ENCODE measurements at places on chromosomes 1 and 21. TPM values are rescaled to one million over a fixed set of nuclear protein-coding genes. Genes with fewer than 3 reads are reported as not detected.
A peak's percentile ranks its signal among the peaks of the same experiment; 100 is the strongest.

DNA sequence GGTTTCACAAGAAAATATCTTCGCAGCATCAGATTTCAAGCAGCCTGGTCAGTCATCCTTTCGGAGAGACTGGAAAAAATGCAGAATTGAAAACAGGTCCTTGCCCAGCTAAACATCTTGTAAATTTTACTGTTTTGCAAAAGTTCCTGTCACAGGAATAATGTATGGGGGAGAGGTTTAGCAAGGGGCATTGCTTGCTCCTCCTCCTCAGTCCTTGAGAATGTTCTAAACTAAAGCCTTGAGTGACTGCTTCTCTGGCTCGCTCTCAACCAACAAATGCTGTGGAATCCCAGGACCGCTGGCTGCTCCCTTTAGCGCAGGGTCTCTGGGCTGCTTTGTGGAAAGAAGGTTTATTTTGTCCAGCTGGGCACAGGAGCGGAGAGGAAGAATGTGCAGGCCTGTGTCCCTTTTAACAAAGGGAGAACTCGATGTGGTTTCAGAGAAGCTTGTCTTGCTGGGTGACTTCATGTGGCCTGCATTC is 33.6 kb upstream of the FHAD1 start:
- DNase-seq = peak; percentile 55

Gene SLC44A5
- polyA plus RNA-seq = 9.8 TPM

- no peak for DNase-seq
Observed at GRCh38 chr1:26557008-26557407, 27.4 kb downstream of the RPS6KA1 start.

DNA sequence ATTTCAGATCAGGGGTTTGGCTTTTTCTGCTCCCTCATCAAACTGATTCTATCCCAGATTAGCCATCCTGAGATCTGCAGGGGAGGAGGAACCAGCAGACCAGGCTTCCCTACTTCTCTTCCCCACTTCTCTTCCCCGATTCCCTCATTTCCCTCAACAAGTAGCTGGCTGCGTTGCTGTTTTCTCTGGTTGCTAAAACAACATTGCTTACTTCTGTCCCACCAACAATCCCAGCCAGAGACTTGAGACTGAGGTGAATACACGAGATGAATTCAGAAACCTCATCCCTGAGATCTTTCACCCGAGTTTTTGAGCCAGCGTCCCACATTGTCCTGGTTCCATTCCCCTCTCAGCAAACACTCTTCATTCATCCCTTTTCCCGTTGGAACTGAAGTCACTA is 22.4 kb downstream of the DYRK3 start:
- no peak for DNase-seq

GRCh38 chr1:54546651-54547401 is 1.2 kb upstream of the ACOT11 start:
- DNase-seq = no peak

- no peak for DNase-seq
Observed at GRCh38 chr1:91948097-91948496, 1.1 kb upstream of the BRDT start.

Gene H6PD
- 45.8 TPM for polyA plus RNA-seq

- DNase-seq = no peak
Observed at GRCh38 chr1:113930499-113931161, 1.5 kb downstream of the HIPK1 start.

Gene CRNN
- not detected for polyA plus RNA-seq

DNA sequence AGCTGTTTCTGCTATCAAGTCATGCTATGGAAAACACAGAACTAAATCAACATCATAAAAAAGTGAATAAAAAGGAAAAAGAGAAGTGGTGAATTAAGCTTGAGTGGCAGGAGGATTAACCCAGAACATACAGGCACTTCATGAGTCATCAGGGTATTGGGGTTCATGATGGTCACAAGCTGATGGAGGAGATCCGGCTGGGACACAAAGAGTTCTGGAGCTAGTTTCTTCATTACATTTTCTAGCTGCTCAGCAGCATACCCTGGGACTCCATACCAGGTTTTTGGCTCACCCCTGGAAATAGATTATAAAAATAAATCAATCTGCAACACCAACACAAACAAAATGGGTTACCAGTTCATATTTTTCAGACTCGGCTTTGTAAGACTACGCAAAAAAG is 42.5 kb upstream of the SYT2 start:
- DNase-seq = peak; percentile 50

DNA sequence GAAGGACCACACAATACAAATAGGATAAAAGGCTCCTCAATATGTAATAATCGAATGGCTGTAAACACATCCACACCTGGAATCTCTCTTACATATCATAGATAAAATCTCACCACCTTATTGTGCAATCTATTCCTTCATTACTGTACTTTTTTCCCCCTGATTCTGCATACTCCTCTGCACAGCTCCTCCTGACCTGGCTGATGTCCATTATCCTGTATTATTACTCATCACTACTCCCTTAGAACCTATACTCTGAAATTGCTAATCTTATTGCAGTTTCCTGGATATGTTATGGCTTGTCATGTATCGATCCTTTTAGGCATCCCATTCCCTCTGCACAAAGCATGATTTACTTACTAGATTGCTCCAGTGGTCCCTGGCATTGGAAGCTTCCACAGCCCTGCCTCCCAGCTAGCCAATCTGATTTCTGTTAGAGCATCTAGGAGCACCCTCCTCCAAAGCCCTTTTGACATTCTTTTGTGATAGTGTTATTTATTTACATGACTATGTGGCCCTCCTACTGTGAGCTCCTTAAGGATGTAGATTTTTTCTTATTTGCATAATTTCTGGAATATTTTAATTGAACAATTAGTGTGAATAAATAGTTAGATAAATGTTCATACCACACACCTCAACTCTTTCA is 24.2 kb upstream of the PHGDH start:
- DNase-seq = no peak

- DNase-seq = no peak
Observed at GRCh38 chr1:165695031-165695430, 3.3 kb downstream of the ALDH9A1 start.

Gene RNF186
- polyA plus RNA-seq = 0.56 TPM

Gene RNF11
- polyA plus RNA-seq = 120 TPM

Gene CD244
- 0.44 TPM for polyA plus RNA-seq

Gene CLCA4
- not detected for polyA plus RNA-seq

Gene TRIM63
- 0.87 TPM for polyA plus RNA-seq

Gene NOC2L
- 66.6 TPM for polyA plus RNA-seq

- no peak for DNase-seq
Observed at GRCh38 chr1:25430967-25431881, 527 bp downstream of the MACO1 start.

DNA sequence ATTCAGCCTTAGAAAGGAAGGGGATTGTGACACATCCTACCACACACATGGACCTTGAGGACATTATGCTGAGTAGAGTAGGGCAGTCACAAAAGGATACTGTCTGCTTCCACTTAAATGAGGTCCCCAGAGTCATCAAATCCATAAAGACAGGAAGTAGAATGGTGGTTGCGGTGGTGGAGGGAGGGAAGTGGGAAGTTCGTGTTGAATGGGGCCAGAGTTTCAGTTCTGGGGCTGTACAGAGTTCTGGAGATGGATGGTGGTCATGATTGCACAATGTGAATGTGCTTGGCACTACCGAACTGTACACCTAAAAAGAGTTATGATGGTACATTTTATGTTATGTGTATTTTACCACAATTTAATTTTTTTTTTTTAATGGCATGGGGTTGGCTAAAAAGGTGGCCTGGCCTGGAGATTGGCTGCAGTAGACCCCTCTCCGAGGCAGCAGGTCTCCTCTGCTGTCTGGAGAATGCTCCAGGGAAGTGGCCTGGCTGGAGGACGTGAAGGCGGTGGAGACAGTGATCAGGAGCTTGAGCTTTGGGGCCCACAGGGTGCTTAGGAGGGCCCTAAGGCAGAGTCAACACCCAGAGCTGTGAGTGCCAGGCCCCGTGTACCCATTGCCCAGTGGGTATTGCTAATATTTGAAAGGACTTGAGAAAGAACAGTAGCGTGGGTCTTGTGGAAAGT is 30.4 kb downstream of the IFNGR2 start:
- DNase-seq = no peak

DNA sequence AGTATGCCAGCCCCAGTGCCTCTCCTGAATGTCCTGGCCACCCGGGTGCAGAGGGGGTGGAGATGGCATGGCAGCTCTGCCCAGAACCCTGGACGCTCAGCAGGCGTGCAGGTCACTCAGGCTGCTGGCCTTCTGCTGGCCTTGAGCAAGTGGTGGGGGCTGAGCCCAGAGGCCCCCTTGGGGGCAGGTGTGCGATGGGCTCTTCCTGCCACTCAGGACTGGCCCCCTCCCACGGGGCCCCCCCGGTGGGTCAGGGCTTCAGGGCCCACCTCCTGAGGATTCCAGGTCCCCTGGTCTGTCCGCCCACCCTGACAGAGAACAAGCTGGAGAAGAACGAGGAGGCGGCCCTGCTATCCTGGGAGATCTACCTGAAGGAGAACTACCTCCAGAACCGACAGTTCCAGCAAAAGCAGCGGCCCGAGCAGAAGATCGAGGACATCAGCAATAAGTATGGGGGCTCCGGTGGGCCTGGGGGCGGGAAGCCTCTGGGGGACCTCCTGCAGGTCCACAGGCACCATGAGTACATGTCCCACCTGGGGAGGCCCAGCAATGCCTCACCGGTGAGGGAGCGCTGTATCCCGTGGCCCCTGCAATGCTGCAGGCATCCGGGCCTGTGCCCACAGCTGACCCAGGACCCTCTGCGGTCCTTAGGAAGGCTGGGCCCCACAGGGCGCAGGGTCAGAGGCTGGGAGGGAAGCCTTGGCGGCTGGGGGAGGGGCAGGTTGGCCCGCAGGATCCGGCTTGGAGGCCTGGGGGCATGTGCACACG is 37.0 kb upstream of the LRRC3 start:
- no peak for DNase-seq

Gene UROD
- polyA plus RNA-seq = 110 TPM

DNA sequence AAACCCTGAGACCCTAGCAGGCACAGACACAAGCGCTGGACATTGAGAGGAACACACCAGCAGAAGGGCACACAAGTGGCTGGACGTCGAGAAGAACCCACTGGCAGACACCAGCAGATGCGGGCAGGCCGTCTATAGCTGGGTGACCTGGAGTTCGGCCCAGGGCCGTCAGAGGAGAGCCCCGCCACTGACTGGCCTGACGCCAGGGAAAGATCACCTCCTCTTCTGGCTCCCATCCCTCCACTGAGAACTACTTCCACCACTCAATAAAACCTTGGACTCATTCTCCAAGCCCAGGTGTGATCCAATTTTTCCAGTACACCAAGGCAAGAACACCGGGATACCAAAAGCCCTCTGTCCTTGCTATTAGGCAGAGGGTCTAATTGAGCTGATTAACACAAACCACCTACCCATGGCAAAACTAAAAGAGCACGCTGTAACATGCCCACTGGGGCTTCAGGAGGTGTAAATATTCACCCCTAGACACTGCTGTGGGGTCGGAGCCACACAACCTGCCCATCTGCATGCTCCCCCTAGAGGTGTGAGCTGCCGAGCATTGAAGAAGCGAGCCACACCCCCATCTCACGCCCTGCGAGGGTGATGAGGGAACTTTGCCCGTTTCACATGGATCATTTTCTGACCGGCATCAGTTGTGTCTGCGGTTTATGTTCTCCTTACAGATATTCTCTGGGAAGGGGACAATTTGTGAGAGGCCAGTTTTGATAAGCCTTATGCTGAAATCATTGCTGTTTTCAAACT is 104.8 kb downstream of the HLX start:
- no peak for DNase-seq

GRCh38 chr1:201475915-201476669 is 7.1 kb upstream of the PHLDA3 start:
- DNase-seq = no peak

DNA sequence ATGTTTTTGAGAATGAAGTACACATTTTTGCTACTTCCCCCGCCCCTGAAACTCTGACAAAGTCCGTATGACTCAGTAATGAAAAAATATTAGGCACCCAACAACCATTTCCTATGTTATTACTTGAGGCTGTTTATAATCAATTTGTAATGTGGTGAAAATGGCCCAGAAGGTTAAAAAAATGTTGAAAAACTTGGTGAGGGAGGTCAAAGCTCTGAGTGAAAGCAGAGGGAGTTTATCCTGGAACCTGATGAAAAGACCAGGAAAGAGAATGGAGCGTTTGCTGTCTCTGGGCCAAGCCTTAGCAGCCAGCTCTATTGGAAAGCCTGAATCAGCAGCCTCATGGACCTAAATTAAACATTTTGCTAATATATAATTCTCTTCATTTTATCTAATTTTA is 367.7 kb upstream of the NEGR1 start:
- no peak for DNase-seq

Gene UTP11
- polyA plus RNA-seq = 43.1 TPM

GRCh38 chr21:17611414-17612022 is 1.2 kb downstream of the BTG3 start:
- peak; percentile 81 for DNase-seq

GRCh38 chr1:173433751-173434326 is 43.3 kb upstream of the PRDX6 start:
- DNase-seq = no peak

- no peak for DNase-seq
Observed at GRCh38 chr21:33975548-33976081, 60.0 kb upstream of the ATP5PO start.

DNA sequence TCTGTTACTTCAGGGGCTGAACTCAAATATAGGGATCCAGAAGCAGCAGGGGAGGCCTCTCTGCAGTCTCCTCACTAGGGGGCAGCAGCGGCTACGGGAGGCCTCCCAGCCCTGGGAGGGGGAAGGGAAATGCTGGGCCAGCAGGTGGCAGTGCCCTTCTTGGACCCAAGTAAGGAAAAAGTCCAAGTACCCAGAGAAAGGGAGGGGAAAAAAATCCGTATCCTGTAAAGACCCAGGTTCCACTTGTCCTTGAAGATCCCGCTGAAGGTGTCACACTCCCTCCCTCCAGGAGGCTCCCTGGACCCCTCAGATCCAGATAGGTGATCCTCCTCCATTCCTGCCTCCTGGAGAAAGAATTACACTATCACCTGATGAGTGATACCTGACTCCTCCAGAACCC is 14.1 kb upstream of the NUAK2 start:
- DNase-seq = no peak

DNA sequence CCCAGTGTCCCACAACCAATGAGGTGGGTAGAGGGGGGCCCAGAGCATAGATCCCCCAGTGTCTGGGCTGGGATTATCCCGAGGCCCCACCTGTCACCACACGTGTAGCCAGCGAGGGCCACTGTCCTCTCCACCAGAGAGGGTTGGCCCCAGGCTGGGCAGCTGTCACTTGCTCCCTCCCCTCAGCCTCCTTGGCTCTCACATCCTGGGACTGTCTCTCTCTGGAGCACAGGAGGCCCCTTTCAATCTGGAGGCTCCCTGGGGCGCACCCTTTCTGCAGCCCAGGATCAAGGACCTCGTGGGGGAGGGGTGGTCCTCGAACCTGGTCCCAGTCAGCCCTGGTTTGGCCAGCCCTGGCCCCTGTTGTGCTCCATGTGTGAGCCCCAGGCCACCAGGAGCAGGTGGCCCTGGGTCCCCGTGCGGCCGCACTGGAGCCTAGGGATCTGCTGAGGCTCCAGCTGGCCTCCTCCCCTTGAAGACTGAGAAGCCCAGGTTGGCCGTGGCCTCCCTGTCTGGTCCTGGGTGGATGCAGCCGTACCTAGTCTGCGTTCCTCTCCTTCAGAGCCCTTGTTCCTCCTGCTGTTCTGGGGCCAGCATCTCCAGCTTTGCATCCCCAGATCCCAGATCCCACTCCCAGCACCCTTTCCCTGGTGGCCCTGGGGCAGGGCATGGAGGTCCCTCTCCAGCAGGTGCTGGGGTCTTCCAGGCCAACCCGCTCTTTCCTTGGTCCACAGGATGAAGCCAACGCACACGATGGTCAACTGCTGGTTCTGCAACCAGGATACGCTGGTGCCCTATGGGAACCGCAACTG is 6.7 kb downstream of the TMEM201 start:
- DNase-seq = no peak

Gene CFHR3
- 0.69 TPM for polyA plus RNA-seq

GRCh38 chr1:87174724-87175245 is 153.9 kb upstream of the LMO4 start:
- no peak for DNase-seq

Measured in left renal cortex interstitium (tissue), 4 donors.